ENCODE measurements at places on chromosomes 2 and 18.

DNA sequence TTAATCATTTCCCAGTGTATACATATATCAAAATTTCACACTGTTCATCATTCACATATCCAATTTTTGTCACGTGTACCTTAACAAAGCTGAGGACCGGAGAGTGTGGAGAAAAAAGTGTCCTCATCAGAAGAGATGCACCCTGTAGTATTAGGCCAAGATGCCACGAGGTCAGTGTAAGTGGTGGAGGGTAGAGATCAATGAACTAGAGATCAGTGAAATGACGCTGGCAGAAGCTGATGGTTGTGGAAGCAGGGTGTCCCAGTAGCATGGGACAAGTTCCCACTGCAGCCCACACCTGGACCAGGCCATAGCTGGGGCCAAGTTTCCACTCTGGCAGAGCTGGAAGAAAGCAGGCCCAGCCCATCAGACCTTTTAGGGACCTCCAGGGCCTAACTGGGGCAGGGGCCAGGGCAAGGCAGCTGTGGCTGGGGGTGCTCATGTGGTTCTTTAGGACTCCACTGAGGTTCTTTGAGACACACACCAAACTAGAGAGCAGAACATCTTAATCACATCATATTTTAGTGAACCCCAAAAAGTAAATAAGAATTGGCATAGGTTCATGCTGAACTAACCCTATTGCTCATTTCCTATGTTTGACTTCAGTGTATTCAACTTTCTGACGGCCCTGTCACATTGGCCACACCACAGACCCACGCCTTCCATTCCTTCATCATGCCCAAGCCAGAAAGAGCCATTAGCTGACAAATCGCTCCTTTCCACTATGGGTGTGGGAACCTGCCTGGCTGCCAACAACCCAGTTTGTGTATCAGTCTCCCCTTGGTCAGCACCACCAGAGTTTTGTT lies 21.6 kb upstream of the GPR55 start:
- DNase-seq: no peak

DNA sequence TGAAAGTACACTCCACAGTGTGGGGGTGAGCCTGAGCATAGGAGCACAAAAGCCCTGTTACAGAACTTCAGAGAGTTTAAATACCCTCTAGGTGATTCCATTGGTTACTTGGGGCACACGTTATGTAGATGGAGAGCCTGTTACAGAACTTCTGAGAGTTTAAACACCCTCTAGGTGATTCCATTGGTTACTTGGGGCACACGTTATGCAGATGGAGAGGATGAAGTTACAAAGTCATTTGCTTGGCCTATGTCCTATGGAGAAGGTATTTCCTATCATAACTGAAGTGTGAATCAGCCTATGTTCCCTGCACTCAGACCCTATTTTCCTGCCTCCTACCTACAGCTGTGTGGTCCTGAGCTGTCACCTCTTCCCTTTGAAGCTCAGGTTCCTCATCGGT lies 3.8 kb upstream of the CAPN10 start:
- no peak for DNase-seq

DNA sequence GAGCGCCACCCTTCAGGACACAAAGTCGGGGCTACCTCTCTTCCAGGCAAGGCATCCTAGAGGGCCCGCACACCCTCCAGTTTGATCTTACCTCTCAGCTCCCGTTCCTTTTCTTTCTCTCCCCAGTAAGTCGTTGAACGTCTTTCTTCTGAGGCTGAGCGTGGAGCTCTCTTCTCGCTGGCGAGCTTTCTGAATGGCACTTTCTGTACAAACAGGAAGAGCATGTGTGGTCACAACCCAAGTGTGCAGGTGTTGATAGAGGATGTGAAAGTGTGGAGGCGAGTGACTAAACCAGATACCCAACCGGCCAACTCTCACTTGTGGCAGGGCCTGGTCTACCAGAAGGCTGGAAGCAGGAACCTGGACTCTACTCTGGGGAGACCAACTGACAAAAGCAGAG lies at the start of gene AFF3:
Gene AFF3 (minus strand): TSS at position 198 of the 400 bp plus-strand sequence. CDS start 38,136 bp downstream, outside the sequence.
- DNase-seq: no peak

DNA sequence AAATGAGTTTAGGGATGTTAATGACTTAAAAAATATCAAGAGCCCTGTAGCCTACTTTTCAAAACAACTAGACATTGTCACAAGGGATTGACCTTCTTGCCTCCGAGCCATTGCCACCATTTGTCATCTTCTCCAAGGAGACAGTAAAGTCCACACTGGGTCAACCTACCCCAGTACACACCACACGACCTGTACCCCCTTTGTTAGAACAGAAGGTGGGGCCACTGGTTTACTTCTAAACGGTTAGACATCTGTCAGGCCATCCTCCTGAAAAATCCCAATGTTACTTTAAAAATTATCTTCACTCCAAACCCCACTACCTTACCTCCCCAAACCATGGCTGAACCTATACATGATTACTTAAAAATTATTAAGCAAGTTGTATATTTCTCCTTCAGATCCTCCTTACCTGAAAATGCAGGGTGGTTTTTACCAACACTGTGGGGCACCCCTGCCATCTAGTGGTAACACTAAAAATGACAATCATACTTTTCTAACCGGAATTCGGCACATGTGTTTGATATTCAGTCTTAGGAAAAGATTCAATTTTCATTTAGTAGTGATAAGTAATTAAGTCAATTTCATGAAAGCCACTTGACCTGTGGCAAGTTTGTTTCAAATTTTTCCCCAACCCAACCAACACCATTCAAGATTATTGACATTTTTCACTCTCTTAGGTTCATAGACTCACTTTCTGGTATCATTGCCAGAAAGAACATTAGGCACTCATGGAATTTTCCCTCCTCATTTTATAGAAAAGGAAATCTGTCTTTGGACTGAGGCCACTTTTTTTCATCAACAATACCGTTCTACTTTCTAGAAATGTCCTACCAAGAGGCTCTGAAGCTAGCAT lies 265.3 kb upstream of the PKDCC start:
- no peak for DNase-seq

GRCh38 chr2:30984148-30984547 lies 154.1 kb downstream of the GALNT14 start:
- DNase-seq: no peak

- DNase-seq: no peak
These were observed 23.7 kb upstream of the MSGN1 start for GRCh38 chr2:17792515-17792914.

DNA sequence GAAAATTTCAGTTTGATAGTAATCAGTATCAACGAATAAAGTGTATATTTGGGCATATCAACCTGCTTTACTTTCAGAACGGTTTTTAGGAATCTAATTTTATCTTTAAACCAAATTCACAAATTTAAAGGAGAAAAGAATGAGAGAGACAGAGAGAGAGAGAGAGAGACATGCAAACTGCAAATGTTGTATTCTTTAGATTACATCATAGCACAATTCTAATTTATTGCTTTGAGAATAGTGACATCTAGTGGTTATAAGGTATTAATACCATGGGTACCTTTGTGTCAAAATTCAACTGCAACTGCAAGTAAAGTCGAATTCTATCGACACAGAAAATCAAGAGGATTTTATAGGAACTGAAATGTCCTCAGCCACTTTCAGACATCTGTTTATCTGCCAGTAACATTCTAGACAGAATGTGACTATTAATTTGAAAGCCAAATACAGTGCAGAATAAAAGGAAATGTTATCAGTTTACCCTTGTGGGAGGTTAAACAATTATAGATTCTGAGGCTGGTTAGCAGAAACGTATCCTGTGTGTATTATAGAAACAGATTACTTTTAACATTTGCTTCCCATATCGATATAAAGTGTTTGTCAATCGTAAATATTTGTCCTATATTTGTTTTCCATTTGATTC lies 529.8 kb upstream of the VRK2 start:
- DNase-seq: peak; percentile 26

DNA sequence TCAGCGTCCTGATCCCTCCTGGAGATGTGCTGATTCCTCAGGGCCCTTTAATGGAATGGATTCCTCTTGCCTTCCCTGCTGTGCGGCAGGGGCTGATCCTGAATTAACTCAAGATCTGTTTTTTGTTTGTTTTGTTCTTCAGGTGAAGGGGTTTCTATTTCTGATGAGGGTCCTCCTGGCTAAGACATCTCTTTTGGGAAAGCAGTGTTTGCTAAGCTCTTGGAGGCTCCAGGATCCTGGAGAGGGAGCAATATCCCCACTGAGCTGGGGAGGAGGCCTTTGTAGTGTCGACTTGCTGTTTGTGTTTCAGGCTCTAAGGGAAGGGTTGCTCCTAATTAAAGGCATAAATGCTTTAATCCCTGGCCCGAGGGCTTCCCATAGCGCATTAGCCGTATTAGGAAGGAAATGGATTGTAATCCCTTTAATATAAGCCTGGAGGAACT lies 65.3 kb upstream of the FOXI3 start:
- no peak for DNase-seq

DNA sequence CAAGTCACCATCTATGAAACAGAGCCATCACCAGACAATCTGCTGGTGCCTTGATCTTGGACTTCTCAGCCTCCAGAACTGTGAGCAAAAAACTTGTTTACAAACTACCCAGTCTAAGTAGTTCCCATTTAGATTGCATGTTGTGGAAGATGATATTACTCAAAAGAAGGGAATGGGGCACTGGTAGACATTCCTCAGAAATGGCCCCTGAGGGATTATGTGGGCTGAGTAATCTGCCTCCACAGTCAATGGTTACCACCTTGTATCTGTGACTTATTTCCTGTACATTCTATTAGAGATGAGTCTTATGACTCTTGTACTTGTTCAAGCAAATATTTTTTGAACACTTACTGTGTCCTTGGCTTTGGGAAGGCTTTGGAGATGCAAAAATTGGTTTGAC lies 160.4 kb downstream of the NUP35 start:
- peak; percentile 98 for DNase-seq

GRCh38 chr2:60484133-60484645 lies 69.3 kb downstream of the BCL11A start:
- DNase-seq: peak; percentile 41

DNA sequence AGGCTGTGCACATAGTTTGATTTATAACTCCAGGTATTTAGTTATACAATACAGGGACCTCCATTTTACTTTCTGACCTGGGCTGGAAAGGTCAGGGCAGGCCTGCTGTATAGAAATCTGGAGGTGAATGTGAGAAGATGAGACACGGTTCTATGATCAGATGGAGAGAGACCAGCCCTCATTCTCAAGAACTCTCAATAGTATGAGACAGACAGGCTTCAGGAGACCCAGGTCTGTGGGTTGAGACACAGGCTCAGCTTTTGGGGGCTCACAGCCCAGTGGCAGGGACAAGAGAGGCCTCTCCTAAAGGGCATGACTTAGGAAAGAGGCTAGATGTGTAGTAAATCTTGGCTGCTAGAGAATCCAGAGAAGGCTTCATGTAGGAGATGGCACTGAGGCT lies 719 bp upstream of the ATP6V1B1 start:
- no peak for DNase-seq

DNA sequence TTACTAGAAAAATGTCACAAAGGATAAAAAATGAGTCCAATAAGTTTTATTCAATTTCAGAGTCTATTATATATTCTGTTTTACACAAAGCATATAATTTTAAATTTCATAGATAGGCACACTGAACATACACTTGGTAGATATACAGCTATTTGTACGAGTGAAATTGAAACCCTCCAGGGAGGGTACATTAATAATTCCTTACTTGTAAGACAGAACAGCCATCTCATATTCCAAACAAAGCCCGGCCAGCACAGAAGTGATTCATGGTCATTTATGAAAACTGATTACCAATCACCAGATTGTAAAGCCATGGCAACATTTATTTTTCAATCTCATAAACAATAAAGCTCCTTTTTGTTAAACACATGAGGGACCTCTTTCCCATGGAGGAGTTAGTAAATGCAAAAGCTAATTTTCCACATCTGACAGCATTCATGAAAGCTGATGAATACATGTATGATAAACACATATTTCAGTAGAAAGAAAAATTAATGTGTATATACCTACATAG lies 190.6 kb downstream of the TDRD15 start:
- DNase-seq: no peak

DNA sequence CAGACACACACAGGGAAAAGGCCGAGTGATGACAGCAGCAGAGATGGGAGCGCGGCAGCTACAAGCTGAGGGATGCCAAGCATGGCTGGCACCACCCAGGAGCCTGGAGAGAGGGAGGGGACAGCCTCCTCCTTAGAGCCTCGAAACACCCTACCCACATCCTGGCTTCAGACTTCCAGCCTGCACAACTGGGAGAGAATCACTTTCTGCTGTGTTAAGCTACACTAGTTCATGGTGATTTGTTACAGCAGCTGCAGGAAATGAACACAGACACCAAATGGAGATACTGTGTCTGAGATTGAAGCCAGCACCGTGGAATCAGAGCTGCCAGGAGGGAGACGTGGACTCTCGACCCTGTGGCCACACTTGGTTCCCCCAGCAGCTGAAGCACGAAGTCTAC lies 27.5 kb upstream of the FOSL2 start:
- no peak for DNase-seq

DNA sequence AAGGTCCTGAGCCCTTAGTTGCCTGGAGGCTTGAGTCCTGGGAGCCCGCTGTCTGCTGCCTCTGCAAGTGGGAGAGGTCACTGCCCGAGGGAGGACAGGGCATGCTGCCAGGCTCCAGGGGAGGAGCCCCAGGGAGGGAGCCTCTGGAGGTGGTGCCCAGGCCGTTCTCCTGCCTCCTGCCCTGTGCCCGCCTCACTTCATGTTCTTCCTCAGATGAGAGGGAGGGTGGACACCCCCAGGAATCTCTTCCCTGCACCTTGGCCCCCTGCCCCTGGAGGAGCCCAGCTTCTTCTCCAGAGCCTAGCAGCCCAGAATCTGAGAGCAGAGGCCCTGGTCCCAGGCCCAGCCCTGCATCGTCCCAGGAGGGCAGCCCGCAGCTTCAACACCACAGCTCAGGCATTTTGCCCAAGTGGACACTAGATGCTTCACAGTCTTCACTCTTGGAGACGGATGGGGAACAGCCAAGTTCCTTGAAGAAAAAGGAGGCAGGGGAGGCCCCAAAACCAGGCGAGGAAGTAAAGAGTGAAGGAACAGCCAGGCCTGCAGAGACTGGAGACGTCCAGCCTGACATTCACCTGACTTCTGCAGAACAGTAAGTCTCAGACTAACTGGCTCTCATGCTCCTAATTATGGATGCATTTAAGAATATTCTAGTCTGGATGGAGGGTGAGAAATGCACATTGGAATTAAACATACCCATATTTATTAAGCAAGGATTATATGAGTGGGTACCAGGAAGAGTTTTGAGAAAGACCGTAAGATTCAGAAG lies 12.1 kb downstream of the PSD4 start:
- DNase-seq: no peak

GRCh38 chr2:168224346-168224745 lies 23.0 kb downstream of the STK39 start:
- no peak for DNase-seq

DNA sequence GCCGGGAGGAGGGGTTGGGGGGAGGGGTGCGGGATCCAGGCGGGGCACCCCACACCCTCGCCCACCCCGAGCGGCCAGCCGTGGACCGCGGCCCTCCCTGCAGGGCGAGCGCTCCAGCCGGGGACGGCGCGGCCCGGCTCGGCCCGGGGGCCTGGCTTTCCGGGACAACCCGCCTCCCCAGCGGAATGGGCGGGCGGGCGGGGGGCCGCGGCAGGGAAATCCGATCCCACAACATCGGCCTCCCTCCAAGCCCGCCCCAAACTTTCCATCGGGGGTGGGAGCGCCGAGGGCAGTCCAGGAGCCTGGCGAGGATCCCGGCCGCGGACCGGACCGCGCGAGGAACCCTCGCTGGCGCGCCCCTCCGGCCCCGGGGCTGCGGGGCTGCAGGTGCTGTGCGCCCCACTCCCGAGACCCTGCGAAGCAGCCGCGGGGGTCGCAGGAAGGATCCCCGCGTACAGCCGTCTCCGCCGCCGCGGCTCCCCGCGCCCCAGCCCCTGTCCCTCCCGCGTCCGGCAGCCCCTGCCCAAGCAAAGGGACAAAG lies 529 bp downstream of the SEMA4C start:
- DNase-seq: peak; percentile 25

Data from HS-5 (cell line).